ENCODE measurements at places on chromosomes 1 and 21.
A peak's percentile ranks its signal among the peaks of the same experiment; 100 is the strongest.

- no peak for DNase-seq
Observed at GRCh38 chr1:65214340-65215027, 66.5 kb downstream of the AK4 start.

GRCh38 chr1:223323491-223324484 is 40.2 kb downstream of the SUSD4 start:
- no peak for DNase-seq

GRCh38 chr1:87983841-87984240 is 655.2 kb downstream of the LMO4 start:
- no peak for DNase-seq

DNA sequence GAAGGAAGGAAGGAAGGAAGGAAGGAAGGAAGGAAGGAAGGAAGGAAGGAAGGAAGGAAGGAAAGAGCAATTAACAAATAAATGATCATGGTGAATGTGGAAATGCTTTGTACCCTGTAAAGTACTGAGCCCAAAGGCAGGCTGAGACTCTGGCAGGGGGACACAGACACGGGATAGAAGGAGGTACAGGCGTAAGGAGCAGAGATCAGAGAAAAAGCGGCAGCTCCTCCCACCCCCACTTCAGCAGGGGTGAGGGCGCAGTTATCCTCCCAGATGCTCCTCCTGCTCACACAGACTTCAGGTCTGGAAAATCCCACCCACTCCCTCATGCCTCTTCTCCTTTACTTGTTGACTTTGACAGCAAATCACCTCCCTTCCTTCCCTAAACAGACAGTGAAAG is 464.5 kb downstream of the MATN1 start:
- DNase-seq: no peak

GRCh38 chr1:8698937-8699447 is 118.4 kb downstream of the RERE start:
- DNase-seq: no peak

- DNase-seq: no peak
Observed at GRCh38 chr1:30864681-30865080, 43.9 kb downstream of the SDC3 start.

DNA sequence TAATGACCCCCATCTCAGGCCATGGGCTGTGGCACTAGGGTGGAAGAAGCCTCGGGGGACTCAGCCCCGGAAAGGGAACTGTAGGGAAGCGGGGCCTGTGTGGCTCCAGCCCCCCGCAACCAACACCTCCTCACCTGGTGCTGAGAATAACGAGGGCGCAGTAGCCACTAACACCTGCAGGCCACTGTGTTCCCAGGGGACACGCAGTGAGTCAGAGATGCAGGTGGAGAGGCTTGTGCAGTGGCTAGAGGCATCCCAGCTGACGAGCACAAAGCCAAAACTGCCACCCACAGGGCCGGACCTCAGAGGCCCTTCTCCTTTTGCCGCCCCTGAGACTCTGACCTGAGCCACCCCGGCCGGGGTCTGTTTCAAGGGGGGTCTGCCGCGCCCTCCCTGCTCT is 33.5 kb upstream of the CCDC27 start:
- no peak for DNase-seq

- no peak for DNase-seq
Observed at GRCh38 chr1:151892190-151892589, 17.1 kb downstream of the THEM4 start.

DNA sequence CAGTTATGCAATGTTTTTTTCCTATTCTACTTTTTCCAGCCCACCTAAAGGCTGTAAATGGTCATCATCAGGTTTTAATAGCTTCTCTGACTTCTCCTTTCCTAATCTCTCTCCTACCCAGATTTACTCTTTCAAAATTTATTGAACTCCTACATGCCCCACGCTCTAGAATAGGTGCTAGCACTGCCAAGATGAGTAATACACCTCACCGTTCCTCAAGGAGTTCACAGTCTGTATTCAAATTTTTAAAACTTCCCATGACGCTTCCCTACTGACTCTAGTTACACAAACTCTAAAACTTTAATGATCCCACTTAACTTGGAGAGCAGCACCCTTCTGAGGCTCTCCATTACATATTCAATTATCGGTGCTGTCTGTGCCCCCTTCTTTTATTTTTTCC is 51.6 kb downstream of the ALG14 start:
- no peak for DNase-seq

DNA sequence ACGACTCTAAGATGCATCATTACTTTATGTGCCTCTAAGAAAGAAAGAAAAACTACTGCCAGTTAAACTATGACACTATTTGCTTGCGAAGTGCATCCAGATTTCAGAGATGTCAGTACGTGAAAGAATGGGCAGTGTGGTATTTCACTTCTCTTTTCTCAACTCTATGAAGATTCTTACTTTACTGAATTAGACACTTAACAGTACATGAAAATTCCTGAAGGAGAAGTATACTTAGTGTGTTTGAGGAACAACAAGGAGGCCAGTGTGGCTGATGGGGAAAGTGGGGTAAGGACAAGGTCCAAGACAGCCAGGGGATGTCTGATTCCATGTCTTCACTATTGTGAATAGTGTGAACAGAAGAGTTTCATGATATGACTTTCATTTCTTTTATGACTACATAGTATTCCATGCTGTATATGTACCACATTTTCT is 53.9 kb upstream of the HSD17B7 start:
- no peak for DNase-seq

DNA sequence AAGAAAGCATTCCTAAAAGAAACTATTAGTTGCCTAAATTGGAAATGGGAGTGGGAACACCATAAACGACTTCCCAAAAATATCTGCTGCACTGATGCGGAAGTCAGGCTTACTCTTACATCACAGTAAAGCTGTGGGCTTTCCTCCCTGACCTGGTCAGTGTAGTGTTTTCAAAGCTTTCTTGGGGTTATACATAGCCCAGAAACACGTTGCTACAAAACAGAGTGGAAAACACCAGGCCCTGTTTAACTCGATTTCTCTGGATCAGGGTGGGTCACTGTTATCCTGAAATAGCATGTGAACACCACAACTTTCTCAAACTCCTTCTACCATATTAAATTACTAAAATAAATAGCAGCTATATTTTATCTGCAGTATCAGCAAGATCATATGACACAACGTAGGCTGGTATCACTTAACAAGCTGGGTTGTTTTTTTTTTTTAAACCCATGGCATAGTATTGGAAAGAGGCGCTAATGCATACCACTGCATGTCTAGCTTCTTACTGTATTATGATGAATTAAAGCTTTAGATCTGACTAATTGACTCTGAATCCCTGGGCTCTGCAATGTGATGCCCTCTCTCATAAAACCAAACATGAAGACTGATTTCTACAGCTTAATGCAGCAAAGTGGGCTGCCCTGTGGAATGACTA is 184.6 kb downstream of the TGFB2 start:
- no peak for DNase-seq

DNA sequence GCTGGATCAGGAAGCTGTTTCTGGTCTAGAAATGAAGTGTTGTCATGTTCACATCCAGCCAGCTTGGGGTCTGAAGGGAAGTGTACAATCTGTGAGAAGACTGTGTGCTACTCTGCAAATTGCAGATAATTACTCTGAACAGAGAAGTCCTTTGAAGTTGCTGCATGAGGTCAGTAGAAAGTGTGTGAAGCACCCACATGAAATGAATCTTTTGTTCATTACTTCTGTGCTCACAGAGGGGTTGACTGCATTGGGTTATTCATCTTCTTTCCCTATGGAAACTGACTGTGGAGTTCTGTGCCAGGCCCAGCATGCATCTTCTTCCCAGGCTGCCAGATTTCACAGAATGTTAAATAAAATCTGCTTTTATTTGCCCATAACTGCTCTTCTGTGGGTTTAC is 47.1 kb downstream of the CTH start:
- no peak for DNase-seq

DNA sequence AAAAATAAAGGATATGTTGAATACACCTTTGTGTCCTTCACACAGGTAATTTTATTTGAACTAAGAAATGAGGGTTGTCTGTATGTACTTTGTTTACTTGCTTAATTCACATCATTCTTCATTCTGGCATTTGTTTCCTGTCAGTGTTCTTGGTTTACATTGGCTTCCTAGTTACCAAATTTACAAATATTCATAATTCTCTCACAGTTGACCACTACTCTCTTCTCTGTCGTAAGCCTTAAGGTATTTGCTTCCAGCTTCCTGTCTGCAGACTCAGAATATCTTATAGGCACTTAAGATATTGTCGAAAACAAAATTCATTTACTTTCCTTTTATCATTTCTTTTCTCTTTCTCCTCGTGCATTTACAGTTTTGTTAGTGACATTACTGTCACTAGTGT is 15.9 kb downstream of the RNPC3 start:
- no peak for DNase-seq

- no peak for DNase-seq
Observed at GRCh38 chr1:162885265-162885664, 24.3 kb upstream of the CCDC190 start.

DNA sequence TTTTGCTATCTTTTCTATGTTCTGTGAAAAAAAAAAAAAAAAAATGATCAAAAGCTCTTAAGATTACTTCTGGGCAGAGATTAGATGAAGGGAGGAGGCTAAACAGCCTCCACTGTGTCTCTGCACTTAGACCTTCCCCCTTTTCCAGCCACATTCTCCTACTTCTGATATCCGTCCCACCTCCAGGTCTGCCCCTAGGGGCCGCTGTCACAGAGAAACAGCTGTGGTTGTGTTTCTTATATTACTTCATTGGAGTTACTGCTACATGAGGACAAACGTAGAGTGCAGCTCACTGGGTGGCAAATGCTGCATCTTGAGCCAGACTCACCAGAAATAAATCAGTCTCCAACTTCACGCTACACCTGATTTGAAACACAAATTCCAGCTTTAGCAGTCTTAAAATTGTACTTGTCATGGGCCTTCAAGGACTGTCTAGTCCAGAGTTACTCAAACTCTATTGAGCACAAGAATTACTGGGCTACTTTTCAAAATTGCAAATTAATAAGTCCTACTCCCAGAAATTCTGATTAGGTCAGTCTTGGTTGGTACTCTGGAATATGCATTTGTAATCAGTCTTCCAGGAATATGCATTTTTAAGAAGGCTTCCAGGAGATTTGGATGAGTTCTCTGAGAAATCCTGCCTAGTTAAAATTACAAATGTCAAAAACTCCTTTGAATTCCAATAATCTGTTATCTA is 125.2 kb upstream of the PTBP2 start:
- no peak for DNase-seq

- no peak for DNase-seq
Observed at GRCh38 chr1:154406572-154406879, 1.4 kb downstream of the IL6R start.

GRCh38 chr1:186443638-186444037 is 17.3 kb downstream of the PDC start:
- DNase-seq: no peak

GRCh38 chr1:86104606-86105532 is 51.7 kb downstream of the COL24A1 start:
- DNase-seq: no peak

DNA sequence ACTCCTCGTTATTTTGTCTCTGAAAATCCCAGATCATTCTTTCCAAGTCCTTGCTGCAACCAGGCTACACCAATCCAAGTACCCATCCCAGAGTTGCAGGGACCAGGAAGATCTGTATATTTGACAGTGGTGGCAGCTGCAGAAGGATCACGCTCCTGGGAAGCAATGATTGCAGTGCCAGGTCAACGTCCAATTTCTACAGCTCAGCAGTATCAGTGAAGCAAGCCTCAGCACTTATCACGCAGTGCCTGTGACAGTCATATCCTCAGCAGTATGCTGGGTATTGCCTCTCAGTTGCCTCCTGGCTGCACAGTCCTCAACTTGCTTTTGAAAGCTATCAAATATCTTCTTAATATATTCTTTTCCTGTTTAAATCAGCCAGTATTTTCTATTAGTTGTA is 66.7 kb downstream of the BARHL2 start:
- DNase-seq: no peak

DNA sequence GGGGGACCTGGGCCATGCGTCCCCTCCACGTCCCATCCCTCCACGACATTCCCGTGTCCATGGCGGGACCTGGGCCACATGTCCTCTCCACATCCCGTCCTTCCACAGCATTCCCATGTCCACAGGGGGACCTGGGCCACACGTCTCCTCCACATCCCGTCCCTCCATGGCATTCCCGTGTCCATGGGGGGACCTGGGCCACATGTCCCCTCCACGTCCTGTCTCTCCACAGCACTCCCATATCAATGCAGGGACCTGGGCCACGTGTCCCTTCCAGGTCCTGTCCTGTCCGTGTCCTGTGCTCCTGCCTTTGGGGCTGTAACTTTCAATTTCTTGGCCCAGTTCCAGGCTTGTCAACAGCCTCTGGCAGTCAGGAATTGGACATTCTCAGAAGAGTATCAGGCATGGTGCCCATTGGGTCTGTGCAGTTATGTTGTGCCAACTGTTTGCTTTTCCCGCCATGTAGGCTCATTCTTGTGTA is 47.1 kb downstream of the WNT9A start:
- no peak for DNase-seq

- DNase-seq: peak; percentile 39
Observed at GRCh38 chr1:89850844-89851415, 30.1 kb downstream of the LRRC8D start.

DNA sequence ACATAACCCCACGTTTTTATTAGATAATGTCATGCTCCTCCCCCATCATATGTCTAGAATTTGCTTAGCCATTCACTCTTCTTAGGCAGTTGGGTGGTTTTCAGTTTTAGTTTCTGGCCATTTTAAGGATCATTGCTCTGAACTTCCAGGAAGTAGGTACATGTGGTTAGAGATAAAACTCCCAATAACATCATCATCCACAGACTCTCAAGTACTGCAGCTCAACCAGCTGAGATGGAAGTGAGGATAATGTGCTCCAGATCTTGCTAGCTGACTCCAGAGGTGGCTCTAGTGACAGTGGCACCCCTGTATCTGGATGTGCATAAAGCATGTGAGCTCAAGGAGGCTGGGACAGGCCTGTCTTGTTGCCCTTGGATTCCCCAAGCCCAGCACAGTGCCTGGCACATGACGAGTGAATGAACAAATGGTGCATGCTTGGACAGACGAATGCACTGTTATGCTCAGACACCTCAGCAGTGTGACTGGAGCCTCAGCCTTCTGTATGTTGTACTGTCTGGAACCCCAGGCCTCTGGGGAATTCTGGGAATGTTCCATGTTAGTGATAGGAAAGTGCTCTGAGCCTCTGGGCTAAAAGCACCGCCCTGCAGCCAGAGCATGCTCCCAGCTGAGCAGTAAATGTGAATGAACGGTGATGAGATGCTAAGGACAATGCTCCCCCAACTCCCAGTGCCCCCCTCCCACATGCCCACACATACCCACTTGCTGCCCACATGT is 16.4 kb upstream of the KCNN3 start:
- DNase-seq: no peak

DNA sequence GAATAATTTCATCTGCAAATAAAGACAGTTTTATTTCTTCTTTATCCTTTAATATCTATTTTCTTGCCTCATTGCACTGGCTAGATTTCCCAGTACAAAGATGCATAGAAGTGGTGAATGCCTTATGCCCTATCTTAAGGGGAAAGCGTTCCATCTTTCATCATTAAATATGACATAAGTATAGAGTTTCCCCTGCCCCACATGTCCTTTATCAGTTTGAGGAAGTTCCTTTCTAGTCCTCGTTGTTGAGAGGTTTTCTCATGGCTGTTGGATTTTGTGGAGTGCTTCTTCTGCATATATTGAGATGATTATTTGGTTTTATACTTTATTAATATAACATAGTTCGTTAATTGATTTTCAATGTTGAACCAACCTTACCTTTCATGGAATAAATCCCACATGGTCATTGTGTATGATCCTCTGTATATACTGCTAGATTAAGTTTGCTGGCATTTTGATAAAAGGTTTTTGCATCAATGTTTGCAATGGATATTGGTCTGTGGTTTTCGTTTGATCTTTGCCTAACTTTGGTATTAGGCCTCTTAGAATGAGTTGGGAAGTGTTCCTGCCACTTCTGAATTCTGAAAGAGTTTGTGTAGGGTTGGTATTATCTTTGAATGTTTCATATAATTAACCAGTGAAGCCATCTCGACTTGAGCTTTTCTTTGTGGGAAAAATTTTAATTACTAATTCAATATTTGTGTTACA is 15.6 kb downstream of the PRKACB start:
- DNase-seq: no peak
